Fibroblast of lung (primary cell): ENCODE measurements at places on chromosomes 13 and 19.

DNA sequence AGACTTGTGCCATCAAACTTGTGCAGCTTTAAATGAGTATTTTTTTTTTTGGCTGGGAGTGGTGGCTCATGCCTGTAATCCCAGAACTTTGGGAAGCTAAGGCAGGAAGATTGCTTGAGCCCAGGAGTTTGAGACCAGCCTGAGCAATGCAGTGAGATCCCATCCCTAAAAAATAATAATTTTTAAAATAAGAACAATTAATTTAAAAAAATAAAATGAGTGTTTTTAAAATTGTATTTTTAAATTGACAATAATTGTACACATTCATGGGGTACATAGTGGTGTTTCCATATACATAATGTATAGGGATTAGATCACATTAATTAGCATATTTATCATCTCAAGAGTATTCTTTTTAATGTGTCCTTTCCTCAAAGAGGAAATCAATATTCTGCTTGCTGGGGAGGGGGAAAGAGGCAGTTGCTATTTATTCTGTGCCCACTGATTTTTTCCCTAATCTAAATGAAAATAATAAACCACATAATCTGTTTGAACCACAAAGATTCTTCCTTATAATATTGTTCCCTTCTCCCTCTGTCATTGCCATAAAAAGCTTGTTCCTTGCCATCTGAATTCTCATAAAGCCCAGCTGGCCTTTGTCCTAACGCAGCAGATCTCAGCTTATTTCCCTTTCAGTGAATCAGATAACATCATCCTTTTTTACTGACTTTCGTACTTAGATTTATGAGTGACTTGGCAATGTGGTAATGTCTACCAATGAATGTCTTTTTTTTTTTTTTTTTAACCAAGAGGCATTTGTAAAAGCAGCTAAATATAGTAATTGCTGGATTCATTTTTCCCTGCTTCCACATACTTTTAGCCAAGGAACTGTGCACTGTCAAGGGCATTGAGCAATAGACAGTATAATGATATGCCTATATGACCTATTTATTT lies 81.8 kb upstream of the RUBCNL start:
- no peaks in the 10 kb centered on the region for H3K4me1 ChIP-seq
- no peaks in the 10 kb centered on the region for H3K27me3 ChIP-seq
- no peak overlapping the region for H3K27ac ChIP-seq
- H3K4me3 ChIP-seq: no peak overlapping the region
- no peaks in the 10 kb centered on the region for H3K36me3 ChIP-seq

DNA sequence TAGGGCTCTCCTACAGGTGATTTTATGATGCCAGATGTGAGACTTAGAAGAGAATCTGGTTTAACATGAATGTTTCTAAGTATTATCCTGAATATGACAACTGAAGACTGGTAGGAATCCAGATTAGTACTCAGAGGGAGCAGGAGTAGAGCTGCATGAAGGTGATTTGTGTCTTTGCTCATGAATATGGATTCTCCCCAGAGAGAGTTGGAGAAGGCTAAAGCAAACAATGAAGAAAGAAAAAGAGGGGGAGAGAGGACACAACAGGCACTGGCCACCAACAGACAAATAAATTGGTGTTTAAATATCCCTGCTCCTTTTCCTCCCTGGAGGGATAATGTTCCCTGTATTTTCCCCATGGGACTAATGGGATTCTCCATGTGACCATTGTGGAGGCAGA lies 427.0 kb upstream of the KLF12 start:
- H3K4me3 ChIP-seq: no peak overlapping the region
- H3K27ac ChIP-seq: no peak overlapping the region
- no peaks in the 10 kb centered on the region for H3K27me3 ChIP-seq
- H3K36me3 ChIP-seq: no peaks in the 10 kb centered on the region
- DNase-seq: no peak
- no peaks in the 10 kb centered on the region for H3K4me1 ChIP-seq

DNA sequence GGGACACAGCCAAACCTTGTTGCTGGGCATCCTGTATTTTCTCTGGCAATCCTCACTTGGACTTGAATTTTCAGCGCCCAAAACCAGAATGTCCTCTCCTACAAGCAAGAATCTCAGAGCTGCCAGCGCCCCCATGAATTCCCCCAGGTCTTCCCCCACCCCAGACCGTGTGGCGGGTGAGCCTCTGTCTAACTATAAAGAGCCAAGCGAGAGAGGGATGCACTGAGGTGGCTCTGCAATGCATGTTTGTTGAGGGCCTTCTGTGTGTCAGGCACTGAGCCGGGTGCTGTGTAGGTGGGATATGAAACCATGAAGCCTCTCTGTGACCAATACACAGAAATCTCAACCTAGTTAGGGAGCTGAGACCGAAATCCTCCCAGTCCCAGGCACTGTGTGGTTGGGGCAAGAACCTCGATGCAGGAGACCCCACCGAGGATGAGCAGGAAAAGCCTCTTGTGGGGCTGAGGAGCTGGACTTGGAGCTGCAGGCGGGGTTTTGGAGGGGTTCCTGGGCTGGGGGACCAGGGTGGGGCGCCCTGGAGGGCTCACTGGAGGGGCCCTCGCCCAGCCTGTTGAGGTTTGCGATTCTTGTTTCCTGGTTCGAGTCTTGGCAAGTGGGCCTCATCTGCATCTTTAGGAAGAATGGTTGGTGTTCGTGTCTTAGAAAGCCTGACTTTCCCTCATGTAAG lies 12.4 kb upstream of the PROZ start:
- H3K4me3 ChIP-seq: no peak overlapping the region
- H3K36me3 ChIP-seq: no peaks in the 10 kb centered on the region
- H3K27me3 ChIP-seq: no peaks in the 10 kb centered on the region
- DNase-seq: no peak
- H3K27ac ChIP-seq: no peak overlapping the region

DNA sequence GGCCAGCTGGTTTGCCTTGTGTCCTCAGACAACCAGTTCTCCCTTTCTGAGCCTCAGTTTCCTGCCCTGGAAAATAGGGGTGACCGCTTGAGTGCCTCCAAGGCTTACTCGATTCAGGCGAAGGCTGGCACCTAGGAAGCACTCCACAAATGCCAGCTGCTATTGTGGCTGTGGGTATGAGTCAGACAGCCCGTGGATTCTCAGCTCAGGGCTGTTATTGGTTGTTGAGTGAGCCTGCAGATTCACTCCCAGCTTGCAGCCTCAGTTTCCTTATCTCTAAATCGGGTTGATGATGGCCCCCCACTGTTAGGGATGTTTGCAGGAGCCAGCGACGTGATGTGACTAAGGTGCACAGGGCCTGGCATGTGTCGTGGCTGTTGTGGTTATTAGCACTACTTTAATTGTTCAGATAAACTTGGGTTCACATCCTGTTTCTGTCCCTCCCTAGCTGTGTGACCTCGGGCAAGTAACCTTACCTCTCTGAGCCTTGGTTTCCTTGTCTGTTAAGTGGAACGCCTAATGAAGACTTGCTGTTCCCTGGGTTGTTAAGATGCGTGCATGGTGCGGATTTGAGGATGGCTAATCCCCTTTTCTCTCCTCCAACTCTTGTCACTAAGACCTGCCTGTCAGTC lies 2.4 kb downstream of the MARK4 start:
- H3K27ac ChIP-seq: no peak overlapping the region
- no peak for DNase-seq
- no peaks in the 10 kb centered on the region for H3K36me3 ChIP-seq
- H3K27me3 ChIP-seq: no peaks in the 10 kb centered on the region

GRCh38 chr13:27978301-27978968 lies 9.3 kb upstream of the CDX2 start:
- no peak overlapping the region for H3K27ac ChIP-seq
- no peaks in the 10 kb centered on the region for H3K36me3 ChIP-seq
- no peak overlapping the region for H3K4me3 ChIP-seq
- DNase-seq: no peak
- no peaks in the 10 kb centered on the region for H3K4me1 ChIP-seq

- no peak overlapping the region for H3K27ac ChIP-seq
- no peak overlapping the region for H3K4me3 ChIP-seq
- H3K27me3 ChIP-seq: no peaks in the 10 kb centered on the region
- DNase-seq: no peak
- no peaks in the 10 kb centered on the region for H3K36me3 ChIP-seq
Measured at GRCh38 chr13:21879263-21879914, 208.5 kb downstream of the FGF9 start.

DNA sequence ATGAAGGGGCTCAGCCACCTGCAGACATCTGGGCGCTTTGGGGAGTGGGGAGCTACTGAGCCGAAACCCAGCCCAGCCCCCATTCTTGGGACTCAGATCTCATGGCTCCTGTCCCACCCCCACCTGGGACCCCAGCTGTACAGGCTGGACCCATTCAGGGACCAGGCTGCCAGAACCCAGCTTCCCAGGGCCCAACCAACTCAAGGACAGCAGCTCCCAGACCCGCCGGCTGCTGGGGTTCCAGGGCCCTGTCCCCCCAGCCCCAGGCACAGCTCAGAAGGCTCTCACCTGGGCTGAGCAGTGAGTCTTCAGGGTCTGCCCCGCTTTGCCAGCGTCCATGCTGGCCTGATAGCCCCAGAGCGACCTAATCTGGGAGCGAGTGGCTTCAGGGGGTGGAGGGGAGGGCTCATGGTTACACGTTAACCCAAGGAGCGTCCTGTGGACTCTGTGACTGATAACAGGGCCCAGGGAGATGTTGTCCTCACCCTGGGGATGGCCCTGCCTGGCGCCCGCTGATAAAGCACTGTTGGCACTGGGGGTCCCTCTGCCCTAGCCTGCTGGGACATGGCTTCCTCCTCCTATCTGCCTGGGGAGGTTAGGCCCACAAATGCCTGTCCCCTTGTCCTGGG lies at the start of gene TMEM86B:
TMEM86B (minus strand) TSS at position 361 of the 629 bp plus-strand sequence; CDS start at position 339, 22 bp downstream.
- no peaks in the 10 kb centered on the region for H3K27me3 ChIP-seq
- H3K4me3 ChIP-seq: no peak within 1 kb of the TSS

DNA sequence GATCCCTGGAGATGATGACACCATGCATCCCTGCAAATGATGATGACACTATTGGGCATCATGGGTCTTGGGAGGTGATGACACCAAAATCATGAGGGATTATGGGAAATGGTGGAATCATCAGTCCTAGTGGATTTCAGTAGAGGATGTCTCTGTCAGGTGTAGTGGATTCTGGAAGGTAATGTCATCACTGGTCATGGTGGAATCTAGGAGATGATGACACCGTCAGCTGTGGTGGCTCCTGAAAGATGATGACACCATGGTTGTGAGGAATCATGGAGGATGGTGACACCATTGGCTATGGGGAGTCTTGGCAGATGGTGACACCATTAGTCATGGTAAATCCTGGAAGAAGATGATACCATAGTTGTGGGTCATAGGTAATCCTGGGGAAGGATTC lies 11.9 kb downstream of the SHISA7 start:
- no peak for DNase-seq
- no peaks in the 10 kb centered on the region for H3K27me3 ChIP-seq
- no peak overlapping the region for H3K27ac ChIP-seq
- no peak overlapping the region for H3K4me3 ChIP-seq
- no peaks in the 10 kb centered on the region for H3K36me3 ChIP-seq

DNA sequence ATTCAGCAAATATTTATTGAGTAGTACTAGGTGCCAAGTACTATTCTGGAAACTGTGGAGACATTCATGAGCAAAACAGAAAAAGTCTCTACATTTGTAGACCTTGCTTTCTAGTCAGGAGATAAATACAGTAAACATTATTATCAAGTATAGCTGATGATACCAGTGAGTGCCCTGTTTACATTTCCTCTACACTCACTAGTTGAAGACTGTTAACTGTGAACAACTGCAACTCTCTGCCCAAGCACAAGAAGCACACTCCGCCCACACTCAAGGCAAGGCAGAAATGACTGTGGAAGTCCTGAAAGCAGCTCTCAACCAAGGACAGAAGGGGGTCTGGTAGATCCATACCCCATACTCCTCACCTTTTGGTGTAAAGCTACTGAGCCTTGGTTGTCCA lies 837.0 kb downstream of the DIAPH3 start:
- no peak for DNase-seq
- no peaks in the 10 kb centered on the region for H3K27me3 ChIP-seq
- no peak overlapping the region for H3K4me3 ChIP-seq
- no peaks in the 10 kb centered on the region for H3K4me1 ChIP-seq
- H3K27ac ChIP-seq: no peak overlapping the region

DNA sequence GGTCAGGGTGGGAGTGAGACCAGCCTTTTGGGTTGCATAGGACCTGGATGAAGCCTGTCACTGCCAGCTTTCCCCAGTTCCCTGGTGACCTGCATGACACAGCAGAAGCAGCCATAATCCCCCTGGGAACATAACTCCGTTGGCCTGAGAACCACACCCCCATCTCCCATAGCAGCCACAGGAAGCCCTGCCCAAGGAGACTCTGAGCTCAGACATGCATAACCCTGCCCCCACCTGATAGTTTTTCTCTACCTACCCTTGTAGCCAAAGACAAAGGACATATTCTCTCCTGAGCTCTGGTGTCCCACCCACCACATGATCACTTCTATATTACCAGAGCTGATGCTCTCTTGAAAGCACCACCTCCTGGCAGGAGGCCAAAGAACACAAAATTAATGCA lies 413.5 kb upstream of the HTR2A start:
- no peaks in the 10 kb centered on the region for H3K4me1 ChIP-seq
- no peaks in the 10 kb centered on the region for H3K36me3 ChIP-seq
- H3K27me3 ChIP-seq: no peaks in the 10 kb centered on the region
- H3K4me3 ChIP-seq: no peak overlapping the region
- no peak overlapping the region for H3K27ac ChIP-seq

DNA sequence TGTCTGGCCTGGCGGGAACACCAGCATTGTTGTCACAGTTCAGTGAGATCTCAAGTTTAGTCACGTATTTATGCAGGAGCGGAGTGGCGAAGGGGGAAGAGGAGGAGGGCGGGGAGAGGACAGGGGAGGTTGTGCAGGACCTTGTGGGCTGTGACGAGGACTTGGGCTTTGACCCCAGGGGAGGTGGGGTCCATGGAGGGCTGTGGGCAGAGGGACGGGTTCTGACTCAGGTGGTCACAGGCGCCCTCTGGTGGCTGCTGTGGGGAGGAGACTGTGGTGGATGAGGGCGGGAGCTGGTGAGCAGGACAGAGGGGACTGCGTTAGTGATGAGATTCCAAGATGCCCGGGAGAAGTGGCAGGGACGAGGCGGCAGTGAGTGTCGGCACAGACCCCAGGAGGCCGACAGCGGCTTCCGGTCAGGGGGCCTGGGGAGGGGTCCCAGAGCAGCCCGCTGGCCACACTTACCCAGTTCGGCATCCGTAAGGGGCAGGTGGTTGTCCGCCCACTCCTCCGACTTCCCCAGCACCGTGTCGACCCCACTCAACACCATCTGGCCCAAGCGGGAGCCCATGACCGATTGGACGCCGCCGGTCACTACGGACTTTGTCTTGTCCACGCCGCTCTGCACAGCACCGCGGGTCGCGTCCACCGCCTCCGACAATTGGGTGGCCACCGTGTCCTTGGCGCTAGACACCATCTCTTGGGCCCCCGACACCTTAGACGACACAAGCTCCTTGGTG lies 15.7 kb downstream of the PLIN3 start:
- H3K4me1 ChIP-seq: no peaks in the 10 kb centered on the region
- H3K27ac ChIP-seq: no peak overlapping the region
- peak; percentile 51 for DNase-seq
- no peak overlapping the region for H3K4me3 ChIP-seq
- H3K27me3 ChIP-seq: no peaks in the 10 kb centered on the region

DNA sequence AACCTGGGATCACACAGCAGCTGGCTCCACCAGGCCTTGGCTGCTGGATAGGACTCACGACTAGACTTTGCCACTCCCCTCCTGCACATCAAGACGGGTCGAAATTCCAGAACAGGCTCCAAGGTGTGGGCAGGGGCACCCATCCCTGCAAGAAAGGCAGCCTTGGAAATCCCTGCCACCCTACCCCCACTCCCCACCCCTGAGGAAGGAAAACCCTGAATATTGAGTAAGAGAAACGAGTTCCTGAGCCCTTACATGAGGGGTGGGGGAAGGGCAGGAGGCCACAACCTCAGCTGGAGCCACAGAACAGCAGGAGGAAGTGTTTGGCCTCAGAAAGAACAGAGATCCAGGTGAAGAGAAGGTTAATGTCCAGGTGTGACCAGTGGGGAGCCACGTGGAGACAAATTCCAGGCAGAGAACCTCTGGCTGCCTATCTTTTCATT lies 20.1 kb downstream of the DEDD2 start:
- peaks cover 12% of the 10 kb centered on the region for H3K36me3 ChIP-seq
- no peak for DNase-seq
- no peak overlapping the region for H3K4me3 ChIP-seq
- no peak overlapping the region for H3K27ac ChIP-seq
- no peaks in the 10 kb centered on the region for H3K4me1 ChIP-seq
